CD4-positive, alpha-beta T cell (primary cell): ENCODE measurements at places on chromosomes 3 and 15.

GRCh38 chr3:39102504-39103323 is 4.7 kb downstream of the GORASP1 start:
- DNase-seq = no peak

GRCh38 chr3:23202203-23202920 is 765 bp upstream of the UBE2E2 start:
- DNase-seq = no peak

- DNase-seq = no peak
Observed at GRCh38 chr15:40942337-40942854, 10.9 kb upstream of the CHAC1 start.

- no peak for DNase-seq
Observed at GRCh38 chr3:71760140-71760539, 6.5 kb downstream of the GPR27 start.

GRCh38 chr3:17935222-17935621 is 192.8 kb upstream of the TBC1D5 start:
- DNase-seq = no peak

DNA sequence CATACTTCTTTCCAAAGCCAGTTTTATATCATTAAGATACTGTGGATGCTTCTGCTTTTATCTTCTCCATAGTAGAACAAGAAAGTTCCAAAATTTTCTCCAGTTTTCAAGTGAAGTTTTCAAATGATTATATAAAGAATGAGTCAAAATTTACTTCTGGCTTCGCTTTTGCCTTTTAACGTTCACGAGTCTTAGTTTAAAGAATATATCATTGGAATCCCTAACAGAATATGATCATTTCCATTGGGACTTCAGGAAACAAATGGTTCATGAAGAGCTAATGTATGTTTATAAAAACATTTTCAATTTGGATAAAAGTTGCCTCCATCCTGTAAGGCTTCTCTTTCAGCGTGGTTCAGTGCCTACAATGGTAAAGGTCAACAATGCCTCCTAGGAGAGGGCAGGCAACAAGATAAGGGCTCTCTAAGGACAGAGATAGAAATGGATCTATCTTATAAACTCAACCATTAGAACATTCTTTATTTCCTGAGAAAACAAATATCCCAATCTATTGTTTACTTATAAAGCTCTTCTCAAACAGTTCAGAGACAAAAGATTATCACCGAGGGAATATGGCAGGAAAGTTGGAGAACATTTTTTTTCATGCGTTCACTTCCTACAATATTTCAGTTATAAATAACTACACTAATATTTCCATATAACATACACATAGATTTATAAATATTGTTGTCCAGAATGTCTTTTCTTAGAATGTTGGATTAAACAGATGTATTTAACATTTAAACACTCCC is 60.5 kb downstream of the FBN1 start:
- no peak for DNase-seq

- no peak for DNase-seq
Observed at GRCh38 chr3:17035033-17035432, 150.3 kb downstream of the PLCL2 start.

DNA sequence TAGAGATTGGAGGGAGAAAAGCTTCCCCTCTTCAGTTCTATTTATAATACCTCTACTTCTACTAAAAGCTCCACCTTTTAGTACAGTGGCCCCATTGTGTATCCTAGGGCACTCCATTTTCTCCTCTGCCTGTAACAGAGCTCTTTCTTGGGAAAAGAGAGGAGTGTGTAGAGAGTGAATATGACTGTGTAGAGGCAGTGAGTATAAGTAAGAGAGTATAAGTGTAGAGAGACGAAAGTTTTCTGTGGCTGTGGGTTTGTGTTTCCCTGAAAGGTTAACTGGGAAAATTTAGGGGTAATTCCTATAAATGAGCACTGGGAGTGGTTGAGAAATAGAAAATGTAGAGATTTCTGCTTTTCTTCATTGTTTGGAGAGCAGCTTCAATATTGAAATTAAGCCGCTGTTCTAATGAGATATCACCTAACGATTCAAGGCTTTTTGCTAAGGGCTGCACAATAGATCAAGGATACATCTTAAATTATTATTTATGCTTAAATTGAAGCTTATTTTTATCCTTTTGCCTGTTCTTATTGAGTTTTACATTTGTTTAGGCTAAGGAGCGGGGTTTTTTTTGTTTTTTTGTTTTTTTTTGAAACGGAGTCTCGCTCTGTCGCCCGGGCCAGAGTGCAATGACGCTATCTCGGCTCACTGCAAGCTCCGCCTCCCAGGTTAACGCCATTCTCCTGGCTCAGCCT is 6.9 kb downstream of the IQGAP1 start:
- DNase-seq = no peak

DNA sequence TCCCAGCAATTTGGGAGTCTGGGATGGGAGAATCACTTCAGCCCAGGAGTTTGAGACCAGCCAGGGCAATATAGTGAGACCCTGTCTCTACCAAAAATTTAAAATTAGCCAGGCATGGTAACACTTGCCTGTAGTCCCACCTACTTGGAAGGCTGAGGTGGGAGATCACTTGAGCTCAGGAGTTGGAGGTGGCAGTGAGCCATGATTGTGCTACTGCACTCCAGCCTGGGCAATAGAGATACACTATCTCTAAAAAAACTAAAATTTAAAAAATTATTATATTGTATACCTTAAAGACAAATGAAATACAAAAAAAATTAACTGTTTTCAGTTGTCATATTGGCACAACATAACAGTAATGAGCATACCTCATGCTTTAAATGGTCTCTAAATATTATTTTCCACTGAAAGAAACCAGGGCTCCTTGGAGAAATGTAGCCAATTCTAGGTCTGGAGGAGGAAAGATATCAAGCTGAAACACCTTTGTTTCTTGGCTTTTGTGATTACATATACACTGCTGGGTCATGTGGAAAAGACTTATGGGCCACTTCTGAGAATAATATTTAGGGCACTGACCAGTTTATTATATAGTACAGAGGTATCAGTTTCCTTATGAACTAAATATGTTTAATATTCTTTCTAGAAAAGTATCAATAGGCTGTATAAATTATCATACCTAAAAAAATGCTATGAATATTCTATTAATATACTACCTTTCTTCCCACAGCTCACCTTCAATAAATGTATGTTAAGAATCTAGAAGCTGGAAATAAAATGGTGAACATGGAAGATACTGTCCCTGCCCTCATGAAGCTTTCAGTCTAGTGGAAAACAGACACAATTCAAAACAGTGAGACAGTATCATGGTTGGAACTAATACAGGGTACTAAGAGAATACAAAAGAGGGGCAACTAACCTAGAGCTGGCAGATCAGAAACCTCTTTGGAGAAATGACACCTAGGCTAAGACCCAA is 119.5 kb downstream of the TMCC1 start:
- DNase-seq = no peak

GRCh38 chr3:107025961-107026360 is 351.3 kb upstream of the CCDC54 start:
- no peak for DNase-seq

DNA sequence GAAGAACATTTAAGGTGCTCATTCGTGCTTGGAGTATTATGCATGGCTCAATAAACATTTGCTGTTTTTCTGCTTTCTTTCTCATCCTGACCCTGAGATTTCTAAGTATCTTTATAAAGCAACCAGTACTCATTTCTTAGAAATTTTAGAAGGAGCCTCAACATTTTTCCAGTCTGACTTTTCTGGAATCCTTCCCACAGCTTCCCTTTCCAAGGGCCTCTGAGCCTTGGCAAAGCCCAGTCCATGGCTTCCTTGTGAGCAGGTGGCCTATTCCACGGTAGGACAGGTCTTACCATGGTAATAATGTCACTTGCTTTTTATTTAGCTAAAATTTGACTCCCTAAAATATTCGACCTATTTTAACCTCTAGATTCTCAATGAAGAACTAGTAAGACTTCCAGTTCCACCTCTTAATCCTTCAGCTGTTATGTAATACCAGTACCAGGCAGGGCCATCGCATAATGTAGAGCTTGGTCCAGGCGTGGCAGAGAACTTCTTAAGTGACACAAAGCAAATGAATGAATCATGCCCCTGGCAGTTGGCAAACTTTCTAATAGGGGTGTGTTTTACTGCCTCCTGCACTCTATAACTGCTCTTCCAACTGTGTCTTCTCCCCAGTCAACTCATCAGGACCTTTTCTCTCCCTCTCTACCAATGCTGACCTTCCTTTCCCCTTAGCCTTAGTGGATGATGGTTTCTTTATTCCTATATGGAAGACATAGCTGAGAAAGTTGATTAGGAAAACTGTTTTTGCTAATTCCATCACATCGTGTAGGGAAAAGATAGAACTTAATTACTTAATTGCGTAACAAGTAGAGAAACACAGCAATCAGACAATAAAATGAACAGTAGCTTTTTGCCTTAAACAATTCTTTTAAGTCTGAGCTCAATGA is 894 bp upstream of the TM4SF4 start:
- peak; percentile 39 for DNase-seq

GRCh38 chr3:10901296-10901945 is 85.4 kb downstream of the SLC6A11 start:
- no peak for DNase-seq

DNA sequence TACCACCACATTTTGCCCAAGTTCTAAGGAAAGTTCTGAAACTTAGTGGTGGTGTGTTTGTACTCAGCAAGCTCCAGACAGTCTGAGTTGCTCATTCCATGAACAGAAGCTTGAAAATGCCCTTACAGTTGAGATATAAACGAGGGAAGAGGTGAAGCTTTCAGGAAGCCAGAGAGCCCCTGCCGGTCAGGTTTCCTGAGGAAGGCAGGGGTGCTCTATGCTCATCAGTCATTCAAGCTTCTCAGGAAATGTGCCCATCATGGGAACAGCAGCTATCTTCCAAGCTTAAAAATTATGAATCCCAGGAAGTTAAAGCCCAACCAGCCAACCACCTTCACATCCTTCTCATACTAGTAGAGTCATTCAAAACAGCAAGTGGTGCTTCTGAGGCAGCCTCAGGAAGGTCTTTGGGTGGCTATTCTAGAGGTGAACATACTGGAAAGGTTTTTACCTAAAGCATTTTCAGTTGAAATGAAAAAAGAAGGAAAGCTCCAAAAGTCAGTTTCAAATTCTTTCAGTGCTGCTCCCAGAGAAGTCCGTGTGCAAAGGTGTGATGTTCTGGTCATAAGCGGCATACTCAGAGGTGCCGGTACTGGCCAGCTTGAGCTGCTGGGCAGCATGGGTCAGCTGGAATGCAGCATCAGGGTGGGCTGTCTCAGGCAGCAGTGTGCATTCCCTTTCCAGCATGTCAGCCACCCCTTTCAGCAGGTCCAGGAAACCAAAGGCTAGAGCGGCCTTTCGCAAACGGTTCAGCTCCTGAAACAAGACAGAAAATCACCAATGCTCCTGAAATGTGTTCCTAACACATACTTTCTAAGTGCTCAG is 31.8 kb downstream of the INTS14 start:
- DNase-seq = no peak

GRCh38 chr3:110680450-110680849 is 391.2 kb upstream of the NECTIN3 start:
- no peak for DNase-seq

GRCh38 chr3:129356756-129357425 is 71.5 kb downstream of the EFCAB12 start:
- DNase-seq = no peak

GRCh38 chr3:99607151-99607550 is 31.2 kb upstream of the COL8A1 start:
- DNase-seq = no peak

- DNase-seq = no peak
Observed at GRCh38 chr15:48177383-48177765, 721 bp downstream of the MYEF2 start.

DNA sequence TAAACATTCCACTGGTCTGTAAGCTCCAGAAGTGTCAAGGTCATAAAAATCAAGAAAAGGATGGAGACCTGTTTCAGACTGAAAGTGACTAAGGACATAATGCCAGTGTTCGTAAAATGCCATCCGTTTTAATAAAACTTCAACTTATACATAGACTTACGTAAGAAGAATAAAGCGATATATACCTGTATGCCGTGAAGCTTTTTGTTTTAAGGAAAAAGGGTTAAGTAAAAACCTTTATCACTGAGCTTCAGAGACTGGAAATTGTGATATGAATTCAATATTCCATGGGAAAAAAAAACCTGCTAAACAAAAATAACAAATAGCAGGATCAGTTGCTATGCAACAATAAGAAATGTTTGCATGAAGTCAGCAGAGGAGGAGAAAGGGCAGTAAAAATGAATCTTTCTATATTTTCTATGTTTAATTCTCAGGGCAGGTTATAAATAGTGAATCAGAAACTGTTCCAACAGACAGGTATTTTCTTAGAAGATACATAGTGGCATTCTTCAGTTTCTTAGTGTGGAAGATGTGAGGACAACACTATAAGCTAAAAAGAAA is 42.5 kb downstream of the CHSY1 start:
- DNase-seq = no peak

- DNase-seq = no peak
Observed at GRCh38 chr15:51129535-51130188, 35.0 kb upstream of the TNFAIP8L3 start.

DNA sequence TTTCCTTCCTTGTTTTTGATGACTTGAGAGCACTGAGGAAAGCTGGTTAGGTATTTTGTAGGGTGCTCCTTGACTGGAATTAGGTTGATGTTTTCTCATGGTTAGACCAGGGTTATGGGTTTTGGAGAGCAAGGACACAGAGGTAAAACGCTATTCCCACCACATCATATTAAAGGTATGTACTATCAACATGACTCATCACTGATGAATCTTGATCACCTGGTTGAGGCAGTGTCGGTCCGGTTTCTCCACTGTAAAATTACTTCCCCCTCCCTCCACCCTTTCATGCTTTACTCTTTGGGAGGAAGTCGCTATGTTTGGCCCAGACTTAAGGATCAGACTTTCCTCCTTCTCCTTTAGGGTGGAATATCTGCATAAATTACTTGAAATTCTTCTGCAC is 201.6 kb downstream of the EDEM1 start:
- DNase-seq = no peak

DNA sequence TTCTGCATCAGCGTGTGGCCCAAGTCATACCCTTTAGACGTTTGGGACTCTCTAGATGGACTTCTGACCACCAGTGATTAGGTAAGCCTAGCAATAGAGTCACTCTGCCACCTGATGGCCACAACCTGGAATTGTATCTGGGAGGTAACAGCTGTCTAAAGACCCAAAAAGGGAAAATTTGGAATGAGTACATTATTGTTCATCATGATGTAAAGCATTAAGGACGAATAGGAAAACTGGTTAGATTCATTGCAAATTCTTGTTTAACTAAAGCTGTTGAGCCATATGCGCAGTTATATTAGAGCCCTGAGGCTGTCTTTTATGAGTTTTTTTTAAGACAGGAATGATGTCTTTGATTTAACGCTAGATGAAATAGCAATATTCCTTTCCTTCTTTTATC is 63.6 kb downstream of the FAM81A start:
- no peak for DNase-seq

DNA sequence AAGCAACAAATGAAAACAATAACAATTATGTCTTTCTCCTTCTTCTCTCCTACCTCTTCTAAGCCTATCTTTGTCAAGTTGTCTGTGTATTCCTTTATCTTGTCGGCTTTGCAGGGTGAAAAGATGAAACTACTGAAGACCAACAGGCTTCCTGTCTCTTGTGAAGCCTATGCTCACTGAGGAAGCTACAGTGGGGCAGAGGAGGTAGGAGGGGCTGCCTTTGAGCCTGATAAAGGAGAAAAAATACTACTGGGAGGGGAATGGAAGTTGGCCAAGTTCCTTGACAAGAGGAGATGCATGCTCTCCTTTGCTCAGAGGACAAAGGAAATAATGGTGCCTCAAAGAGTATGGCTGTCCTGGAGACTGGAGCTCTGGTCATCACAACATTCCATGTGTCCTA is 92.0 kb downstream of the IGSF11 start:
- DNase-seq = no peak
